Cerebellum (tissue), 4 donors: ENCODE measurements at places on chromosomes 6 and 20.

DNA sequence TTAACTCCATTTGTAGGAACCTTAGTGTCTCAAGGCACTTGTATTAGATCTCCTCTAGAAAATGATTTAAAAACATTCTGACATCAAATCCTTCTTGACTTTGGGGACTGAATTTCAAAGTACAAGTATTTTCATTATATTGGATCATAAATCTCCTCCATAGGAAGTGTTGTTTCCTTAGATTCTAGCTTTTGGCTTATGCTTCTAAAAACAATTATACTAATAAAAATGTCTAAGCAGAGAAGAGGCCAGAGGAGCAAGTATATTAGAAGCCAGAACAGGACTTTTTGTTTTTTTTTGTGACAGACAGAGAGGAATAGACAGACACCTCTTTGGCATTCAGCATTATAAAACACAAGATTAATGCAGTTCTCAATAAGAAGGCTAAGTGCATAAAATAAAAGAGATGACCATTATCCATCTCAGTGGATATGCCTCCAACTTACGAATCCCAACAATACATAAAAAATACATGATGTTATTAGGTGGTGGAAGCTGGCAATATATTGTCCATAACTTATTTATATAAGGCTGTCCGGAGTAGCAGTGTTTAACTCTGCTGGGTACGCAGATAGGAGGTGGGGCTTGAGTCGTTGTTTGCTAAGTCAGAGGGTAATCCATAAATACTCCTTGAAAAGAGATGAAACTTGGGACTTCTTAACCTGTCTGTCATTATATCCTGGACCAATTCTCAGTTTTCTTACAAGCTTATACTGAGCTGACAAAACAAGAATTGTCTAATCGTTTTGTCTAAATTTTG, 31.9 kb upstream of the NOX3 start:
- DNase-seq, result no peak

- peak; percentile 84 for DNase-seq
Measured at GRCh38 chr6:157184202-157185015, 138.9 kb downstream of the TMEM242 start.

DNA sequence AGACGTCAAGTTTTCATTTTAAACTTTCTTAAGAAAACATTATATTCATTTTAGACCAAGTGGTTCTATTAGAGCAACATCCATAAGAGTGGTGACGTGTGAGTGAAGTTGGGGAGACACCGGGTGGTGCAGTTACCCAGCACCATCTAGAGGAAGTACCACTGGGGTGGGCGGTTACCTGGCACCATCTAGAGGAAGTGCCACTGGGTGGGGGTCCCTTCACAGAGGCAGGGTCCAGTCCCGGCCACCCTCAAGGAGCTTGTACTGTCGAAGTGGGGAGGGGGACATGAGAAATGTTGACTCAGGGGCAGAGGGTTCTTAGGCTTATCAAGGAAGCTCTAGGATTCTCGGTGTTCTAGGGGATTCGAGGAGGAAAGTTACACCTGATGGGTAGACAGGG, 26.2 kb downstream of the PHACTR3 start:
- DNase-seq, result no peak

DNA sequence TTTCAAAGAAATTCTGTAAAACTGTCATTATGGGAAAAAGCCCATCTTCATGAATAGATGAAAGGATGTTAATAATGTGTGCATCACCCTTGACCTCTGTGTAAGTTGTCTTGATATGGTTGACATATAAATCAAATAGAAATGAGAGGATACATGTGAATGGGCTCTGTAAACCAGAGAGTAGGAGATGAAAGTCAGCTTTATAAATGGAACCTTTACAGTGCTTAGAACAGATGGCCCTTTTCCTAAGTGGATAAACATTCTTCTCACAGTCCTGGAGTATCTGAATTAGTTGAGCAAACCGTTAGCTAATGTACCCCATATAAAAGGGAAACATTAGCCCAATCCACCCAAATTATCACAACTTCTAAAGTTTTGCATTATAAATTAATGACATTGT, 57.5 kb downstream of the MYLK4 start:
- DNase-seq, result no peak

DNA sequence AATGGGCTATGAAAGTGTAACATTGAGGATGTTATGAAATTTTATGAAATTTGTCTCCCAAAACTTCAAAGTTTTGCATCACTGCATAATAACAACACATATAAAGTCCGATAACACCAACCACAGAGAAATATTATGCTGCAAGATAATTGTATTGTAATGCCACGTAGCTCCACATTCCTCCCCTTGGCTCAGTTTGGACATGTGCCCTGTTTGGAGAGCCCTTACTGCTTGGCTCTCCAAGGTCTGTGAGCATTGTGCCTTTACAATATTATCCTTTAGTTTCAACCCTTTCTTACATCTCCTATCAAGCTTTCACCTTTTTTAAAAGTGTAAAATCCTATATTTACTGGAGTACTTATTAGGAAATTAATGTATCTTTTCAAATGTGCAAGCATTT, 10.8 kb downstream of the HBS1L start:
- DNase-seq, result no peak

DNA sequence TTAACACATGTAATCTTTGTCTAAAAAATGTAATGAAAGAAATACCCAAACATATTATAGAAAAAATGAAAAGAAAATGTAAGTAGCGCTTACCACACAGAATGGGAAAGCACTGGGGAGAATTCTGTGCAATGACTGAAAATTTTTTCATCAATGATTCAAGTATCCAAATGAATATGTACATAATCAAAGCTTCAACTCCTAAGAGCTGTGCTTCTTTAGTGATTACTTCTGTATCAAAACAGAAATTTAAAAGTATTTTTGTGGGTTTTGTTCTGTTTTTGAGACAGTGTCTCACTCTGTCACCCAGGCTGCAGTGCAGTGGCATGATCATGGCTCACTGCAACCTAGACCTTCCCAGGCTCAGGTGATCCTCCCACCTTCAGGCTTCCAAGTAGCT, 13.7 kb downstream of the LMBRD1 start:
- no peak for DNase-seq

DNA sequence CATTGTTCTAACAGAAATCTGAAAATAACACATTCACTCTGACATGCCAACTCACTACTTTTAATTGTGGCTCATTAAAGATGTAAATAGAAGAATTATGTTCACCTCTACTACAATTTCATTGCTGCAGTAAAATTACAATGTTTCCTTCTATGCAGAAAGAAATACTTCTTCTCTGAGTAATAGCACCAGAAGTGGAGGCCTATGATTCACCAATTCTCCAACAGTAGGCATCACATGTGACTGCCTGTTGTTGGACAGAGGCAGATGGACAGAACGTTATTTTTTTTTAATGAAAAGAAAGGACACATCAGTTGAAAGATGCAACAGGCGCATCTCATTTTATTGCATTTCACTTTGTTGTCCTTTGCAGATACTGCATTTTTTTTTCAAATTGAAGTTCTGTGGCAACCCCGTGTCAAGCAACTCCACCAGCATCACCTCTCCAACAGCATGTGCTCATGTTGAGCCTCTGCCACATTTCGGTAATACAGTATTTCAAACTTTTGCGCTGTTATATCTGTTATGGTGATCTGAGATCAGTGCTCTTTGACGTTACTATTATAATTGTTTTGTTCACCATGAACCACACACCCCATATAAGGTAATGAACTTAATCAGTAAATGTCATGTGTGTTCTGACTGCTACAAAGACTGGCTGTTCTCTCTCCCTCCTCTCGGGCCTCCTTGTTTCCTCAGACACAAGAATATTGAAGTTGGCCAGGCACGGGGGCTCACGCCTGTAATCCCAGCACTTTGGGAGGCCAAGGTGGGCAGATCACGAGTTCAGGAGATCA, 121.4 kb downstream of the ATXN1 start:
- DNase-seq, result no peak

DNA sequence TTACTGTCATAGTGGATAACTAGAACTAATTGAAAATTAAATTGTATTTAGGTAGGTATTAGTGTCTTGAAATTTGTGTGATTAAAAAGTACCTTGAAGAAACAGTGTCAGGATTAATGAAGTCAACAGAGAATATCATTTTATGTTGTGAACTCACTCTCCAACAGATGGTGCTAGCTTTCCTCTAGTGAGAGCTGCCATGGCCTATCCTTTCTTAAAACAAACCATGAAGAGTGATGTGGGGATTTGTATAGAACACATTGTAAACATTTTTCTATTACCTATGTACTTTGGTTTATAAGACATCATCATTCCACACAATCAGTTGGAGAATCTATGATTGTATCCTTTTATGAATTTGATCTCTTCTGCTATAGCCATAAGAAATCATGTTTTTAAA, 4.8 kb upstream of the SRSF12 start:
- DNase-seq, result peak; percentile 47

GRCh38 chr6:53014744-53015143, 19.7 kb upstream of the GSTA4 start:
- no peak for DNase-seq

DNA sequence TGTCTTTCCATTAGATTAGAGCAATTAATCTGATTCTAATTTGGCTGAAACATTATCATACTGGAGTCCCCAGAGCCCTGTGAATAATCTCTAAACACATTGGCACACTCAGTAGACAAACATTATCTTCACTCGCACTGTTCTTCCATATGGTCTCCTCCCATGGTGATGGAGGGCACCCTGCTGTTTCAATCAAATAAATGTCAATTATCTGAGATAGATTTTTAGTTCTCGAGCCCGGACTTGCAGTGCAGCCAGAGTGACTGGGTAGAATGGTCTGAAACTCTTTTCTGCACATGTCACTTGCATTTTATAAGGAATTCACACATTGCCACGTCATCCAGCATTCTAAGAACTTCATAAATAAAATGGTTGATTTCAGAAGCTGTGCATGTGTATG, 90.6 kb upstream of the MAP3K7 start:
- no peak for DNase-seq

GRCh38 chr6:162450358-162450757, 277.2 kb downstream of the PRKN start:
- DNase-seq, result no peak

- DNase-seq, result no peak
Measured at GRCh38 chr6:168221497-168222079, 98.0 kb downstream of the DACT2 start.

DNA sequence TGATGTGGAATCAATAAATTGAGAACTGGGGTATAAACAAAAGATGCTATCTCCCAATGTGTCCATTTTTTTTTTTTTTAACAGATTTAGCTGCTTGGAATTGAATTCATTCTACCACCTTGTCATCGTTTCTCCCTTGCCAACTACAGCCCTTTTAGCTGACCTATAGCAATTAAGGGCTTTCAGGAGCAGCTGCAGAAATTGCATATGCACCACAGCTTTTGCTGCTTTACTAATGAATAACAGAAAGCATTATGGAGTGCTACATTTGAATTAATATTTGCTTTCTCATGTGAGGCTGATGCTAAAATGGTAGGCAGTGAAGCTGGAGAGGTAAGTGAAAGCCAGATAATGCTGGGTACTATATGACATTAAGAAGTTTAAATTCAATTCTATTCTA, 5.7 kb downstream of the SESN1 start:
- no peak for DNase-seq

DNA sequence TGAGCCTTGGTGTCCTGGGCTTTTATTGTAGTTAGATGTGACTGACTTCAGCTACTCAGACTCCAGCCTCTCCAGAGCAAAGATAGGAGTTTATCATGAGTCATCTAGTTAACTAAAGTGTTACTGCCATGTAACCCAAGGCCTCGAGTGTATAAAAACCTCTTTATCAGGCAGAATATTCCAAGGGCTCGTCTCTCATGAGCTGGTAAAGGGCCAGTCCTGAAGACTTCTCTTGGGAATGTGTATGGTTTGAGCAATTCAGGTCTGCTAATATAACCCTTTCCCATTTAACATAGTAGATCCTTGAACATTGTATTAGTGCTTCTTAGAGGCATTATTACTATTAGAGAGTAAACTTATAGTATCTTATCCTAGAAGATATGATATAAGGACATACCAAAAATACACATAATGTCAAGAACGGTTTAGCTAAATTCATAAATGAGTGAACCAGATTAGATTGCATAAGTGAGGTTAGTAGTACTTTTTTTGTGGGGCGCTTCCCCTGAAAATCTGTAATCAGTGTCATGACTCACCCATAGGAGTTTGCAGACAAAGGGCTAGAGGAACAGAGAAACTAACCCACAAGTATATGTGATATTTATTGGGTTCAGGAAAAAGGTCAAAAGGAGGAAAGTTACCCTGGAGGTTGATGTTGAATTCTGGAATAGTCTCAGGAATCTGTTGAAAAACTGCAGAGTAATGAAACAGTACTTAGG, 16.0 kb downstream of the DSE start:
- DNase-seq, result no peak

DNA sequence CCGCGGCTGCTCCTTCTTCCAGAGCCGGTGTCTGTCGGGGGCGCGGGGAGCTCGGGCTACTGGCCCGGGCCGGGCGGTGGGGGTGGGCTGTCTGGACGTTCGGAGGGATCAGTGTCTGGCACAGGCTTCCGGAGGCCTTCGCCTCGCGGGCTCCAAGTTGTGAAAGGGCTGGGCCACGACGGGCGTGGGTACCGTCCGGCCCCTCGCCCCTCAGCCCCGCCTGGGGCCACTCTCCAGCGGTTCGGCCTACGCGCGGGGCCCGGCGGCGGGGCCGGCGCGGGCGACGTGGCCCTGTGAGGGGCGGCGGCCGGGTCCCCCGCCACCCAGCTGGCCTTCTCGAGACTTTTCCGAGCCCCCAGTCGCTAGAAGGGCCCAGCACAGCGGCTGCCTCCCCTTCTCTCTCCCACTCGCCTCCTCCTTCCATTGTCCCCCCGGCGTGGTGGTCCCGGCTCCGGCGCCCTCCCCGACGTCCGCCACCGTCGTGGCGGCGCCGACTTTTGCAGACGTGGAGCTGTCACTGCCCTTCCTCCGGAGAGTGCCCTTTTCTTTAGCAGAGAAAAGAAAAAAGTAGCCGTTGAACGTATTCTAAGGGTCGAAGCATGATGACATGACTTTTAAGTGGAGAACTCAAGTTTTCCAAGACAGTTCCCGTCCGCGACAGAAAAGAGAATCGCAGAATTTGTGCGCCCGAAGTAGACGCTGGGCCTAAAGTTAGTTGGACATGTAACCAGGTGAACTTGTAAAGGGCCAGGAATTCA, 571 bp downstream of the ITCH start:
- no peak for DNase-seq

DNA sequence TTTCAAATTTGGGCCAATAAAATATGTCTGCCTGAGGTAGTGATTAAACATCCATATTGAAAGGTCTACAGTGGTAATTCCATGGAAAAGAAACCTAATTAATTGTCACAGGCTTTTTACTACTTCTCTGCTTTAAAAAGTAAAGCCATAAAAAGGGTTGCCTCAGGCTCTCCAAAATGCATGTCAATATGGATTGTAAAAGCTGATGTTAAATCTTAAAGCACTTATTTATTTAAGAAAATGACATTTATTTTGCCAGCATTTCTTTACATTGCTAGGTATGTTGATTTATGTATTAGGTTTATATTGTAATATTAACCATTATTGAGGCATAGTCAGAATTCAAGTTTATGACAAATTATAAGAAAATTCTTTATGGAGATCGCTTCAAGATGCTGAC, 133.2 kb downstream of the OPN5 start:
- no peak for DNase-seq

GRCh38 chr6:129324345-129324744, 385.6 kb downstream of the ARHGAP18 start:
- DNase-seq, result no peak

- no peak for DNase-seq
Measured at GRCh38 chr6:63452125-63452524, 120.2 kb upstream of the LOC128125822 start.
